ENCODE measurements at places on chromosomes 2 and 18.

DNA sequence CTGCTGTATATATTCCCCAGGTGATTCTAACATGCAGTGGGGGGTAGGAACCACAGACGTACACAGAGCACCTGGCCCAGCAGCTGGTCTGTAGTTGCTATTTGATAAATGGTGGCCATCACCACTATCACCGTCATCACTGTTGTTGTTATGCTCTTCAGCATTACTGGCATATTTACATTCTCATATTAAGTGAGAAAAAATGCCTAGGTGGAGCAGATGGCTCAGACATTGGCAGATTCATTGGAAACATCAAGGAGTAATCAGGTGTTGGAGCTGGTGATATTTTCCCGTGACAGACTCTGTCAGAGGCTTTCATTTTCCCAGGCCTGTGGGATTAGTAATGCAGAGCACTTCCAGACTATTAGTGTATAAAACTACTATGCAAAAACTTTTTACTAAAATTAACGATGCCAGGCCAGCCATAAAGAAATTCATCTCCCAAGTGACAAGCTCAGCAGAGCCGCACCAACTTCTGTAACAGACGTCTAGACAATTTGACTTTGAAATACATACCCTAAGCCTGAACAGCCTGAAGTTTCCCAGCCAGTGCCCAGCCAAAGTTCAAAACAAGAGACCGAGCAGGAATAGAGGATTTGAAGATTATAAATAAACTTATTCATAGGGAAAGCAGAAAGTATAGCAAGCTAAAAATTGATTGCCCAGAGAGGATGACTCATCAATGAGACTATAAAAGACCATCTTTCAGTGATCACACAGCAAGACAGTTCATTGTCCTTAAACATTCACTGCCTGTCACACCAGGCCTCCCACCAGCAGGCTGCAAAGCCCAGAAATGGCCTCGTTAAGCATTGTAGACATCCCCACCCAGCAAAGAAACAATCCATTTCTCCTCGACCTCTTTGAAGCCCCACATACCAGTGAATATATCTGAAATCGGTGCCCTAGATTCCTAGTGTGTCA lies 247.4 kb upstream of the CHAC2 start:
- no peak for DNase-seq

GRCh38 chr2:102915128-102915527 lies 153.3 kb downstream of the TMEM182 start:
- DNase-seq, result no peak

- DNase-seq, result no peak
Observed at GRCh38 chr2:65562890-65563289, 130.5 kb upstream of the SPRED2 start.

DNA sequence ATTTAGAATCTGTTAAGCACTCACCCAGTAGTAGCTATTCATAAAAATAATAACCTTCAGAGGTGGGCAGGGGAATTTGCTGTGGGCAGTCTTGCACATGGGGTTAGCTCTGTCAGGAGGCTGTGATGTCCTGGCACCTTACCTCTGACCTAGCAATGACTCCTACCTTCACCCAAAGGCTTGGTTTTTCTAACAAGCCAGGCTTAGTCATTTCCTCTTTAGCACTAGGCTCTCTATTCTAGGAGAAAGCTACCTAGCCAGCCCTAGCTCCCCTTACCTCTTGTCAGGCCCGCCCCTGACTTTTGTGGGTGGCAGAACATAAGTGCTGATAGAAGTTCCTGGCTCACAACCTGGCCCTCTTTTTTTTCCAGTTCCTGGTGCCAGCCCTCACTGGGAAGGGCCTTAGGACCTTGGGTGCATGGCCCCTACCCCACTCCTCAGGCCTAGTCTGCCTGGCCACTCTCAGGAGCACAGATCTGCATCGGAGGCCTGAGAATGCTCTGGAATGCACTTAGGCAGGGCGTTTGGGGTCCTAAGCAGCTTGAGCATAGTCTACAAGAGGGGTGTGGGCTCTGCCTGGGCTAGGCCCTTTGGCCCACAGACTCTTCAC lies 17.7 kb downstream of the CPLX4 start:
- DNase-seq, result no peak

DNA sequence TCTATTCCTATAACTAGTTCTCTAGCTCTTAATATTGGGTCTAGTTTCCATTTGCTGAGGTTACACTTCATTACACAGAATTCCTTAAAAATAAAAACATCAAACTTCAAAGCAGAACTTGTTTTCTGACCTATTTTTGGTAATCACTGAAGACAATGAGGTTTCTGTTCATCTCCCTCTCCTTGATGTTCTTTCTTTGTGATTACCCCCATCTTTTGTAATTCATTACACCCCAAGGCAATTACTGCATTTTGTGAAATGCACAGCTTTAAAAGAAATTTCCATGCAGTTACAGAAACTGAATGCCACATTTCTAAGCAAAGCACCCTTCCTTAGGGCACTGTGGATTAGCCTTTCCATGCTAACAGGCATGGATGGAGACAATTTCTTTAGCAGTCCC lies 363.2 kb upstream of the RND3 start:
- DNase-seq, result no peak

DNA sequence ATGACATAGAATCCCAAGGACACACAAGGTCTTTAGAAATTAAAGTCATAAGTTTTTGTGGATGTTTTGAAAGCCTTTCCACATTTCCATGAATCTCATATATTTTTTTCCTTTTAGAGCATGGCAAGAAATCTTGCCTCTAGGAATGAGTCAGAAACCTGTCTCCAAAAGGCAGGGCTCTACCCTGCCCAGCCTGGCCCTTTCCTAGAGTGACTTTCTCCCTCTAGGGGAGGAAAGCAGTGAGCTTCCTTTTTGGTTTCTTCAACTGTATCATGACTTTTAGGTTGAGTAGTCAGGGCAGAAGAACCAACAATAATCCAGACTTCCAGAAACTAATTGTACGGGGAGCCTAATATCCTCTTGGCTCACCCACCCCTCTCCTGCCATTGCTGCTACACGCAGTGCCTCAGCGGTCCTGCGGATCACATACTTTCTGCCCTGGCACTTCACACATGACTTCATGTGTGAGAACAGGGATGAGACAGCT lies 300.3 kb downstream of the AGPS start:
- DNase-seq, result no peak

DNA sequence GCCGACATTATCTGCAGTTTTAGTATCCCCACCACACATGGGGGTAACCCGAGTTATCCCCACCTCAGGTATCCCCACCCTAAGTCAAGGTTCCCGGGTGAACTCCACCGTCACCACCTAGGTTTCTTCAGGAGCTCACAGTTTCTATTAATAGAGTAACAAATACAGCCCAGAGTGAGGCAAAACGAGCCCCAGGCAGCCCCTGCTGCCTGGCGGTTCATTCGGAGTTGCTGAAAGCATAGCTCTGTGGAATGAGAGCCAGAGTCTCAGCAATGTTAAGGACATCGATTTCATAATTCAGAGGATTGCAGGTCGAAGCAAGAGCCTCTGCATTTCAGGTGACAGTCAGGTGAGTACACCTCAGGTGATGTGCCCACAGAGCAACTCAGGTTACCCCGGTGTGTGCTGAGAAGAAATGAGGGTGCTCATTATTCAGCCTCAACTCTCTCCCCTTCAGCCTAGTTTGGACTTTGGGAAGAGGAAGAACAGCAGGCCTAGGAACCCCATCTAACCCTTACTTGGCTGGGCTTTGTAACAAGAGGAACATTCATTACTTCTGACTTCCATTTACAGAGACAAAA lies 10.7 kb downstream of the SATB2 start:
- DNase-seq, result no peak

GRCh38 chr2:60311524-60311923 lies 241.9 kb downstream of the BCL11A start:
- no peak for DNase-seq

GRCh38 chr2:10935366-10935918 lies 23.7 kb downstream of the KCNF1 start:
- no peak for DNase-seq

DNA sequence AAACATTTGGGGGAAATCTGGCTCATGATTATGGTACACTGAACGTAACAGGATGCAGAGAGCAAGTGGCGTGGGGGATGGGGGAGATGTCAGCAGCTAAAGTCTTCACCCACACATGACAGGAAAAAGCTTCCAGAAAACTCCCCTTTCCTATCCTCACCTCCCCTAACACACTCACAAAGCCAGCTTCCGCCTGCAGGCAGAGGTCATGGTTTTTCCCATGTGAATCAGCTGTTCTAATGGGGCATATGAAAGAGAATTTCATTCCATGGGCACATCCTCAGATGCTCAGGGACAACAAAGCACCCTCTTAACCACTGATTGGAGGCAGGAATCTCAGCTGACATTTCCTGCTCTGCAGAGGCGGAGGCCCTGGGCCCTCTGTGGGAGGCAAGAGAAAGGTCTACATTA lies 129.1 kb downstream of the TSN start:
- DNase-seq, result no peak

DNA sequence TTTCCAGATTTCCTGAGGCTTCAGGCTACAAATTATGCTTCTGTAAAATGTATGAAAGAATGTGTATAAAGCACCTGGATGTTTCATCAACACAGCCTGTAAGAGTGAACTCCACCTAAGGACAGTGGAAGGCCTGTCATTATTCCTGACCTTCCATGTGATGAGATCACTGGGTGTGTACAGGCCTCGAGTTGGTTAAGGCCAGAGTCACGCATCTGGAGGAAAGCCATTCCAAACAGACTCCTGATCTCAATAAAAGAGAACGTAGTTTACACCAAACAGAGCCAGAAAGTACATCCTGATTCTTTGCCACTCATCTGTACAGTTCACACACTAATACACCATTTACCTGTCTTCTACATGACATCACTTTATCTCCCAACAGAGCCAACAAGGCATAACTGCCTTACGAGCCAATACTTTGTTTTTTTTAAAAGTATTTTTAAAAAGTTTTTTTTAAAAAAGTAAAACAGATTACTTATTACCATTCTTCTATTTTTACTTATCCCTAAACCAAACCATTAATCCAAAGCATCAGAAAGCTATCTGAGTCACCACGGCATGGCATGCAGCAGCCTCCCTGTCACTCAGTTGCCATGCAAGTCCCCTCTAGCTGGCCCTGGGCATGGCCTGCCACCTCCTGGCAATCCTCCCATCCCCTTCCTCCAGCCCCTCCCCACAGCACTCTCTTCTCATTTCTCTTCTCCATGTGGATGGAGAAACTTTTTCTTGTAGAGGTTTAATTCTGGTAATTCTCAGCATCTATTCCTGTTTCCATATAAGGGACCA lies 78.8 kb upstream of the TFCP2L1 start:
- DNase-seq, result no peak

GRCh38 chr2:191569025-191569424 lies 108.9 kb upstream of the NABP1 start:
- no peak for DNase-seq

DNA sequence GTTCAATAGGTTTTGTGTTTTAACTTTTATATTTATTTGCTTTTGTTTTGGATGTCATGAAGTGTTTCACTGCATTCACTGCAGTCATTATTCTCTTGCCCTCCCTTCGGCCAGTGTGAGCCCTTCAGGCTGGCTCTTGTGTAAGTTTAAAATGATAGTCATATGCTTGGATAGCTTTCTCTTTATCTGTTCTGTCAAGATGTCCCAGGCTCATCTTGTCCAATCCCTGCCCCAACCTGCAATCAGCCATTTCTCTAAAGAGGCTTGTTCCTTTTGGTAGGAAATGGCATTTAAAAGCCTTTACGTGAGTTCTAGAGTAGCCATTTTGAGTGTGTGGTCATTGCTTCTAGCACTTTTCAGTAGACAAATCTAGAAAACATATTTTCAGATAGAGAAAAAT lies 238.0 kb upstream of the SLC39A10 start:
- no peak for DNase-seq

GRCh38 chr18:70991577-70991976 lies 702.7 kb downstream of the SOCS6 start:
- DNase-seq, result no peak

DNA sequence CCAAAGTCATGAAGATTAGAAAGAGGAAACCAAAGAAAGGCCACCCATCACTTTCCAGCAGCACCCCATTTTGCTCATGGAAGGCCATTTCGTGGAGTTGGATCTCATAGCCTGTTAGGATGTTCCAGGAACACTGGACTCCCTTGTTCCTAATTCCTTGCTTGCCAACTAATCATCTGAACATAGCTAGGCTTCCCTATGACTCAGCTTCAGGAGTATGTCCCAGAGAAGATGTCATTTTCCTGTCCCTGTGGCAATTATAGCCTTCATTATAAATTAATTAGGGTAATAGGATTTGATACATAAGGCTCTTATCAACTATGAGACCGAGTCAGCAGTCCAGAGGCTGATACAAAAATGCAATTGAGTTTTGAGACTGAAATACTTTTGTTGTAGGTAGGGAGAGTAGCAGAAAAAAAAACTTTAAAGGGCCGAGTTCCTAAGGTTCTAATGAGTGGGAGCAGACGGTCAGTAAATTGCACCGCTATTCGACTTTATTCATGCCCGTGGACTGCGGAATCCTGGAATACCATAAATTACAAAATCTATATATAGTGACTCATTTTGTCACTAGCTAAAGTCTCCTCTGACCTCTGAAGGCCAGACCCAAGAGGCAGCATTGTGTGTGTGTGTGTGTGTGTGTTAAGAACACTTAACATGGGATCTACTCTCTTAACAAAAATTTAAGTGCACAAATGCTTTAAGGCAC lies 311.8 kb downstream of the FBXO15 start:
- no peak for DNase-seq

GRCh38 chr18:7174344-7175095 lies 56.4 kb upstream of the LRRC30 start:
- DNase-seq, result peak; percentile 88

DNA sequence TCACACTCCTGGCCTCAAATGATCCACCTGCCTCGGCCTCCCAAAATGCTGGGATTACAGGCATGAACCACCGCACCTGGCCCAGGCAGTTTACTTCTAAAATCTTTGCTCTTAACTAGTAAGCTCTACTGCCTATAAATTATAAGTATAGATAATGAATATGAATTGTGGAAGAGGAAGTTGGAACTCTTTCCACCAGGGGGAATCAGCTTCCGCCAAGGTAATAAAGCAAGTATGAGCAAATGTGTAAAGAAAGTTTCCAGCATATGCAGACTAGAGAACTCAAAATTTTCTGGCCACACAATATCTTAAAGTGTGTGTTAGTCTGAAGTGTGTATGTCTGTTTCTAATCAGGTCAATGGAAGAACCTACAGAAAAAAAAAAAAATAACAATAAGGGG lies 68.1 kb downstream of the RMDN2 start:
- no peak for DNase-seq
